Stimulated activated CD8-positive, alpha-beta memory T cell treated with anti-CD3 and anti-CD28 coated beads, Interleukin-12 subunit alpha, Interleukin-12 subunit beta, amount 100 ng/mL, for 4 hours (primary cell): ENCODE measurements at places on chromosomes 6 and 20.

DNA sequence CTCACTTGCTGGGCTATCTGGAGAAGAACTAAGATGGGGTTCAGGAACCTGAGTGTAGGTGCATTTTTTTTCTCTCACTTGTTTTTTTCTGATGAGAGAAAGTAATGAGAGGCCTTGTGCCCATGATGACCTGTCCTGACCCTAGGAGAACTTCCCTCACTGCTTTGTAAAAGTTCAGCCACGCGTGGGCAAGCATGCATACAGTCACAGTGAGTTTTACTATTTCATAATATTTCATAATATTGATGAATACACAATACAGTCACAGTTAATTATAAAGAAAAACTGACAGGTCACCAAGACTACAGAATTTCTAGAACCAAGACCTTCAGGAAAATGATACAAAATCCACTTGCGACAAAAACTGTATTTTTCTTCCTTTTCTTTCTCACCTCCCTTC lies 111.8 kb downstream of the MAP7 start:
- DNase-seq, result no peak

- no peak for DNase-seq
These were observed 302.4 kb upstream of the POU3F2 start for GRCh38 chr6:98532004-98532403.

- DNase-seq, result no peak
These were observed 8.3 kb downstream of the KIF3B start for GRCh38 chr20:32285621-32286371.

GRCh38 chr6:122663981-122664380 lies 53.8 kb downstream of the PKIB start:
- no peak for DNase-seq

GRCh38 chr6:141309295-141309694 lies 823.4 kb upstream of the GJE1 start:
- no peak for DNase-seq

- no peak for DNase-seq
These were observed 40.9 kb downstream of the LY86 start for GRCh38 chr6:6629402-6629801.

DNA sequence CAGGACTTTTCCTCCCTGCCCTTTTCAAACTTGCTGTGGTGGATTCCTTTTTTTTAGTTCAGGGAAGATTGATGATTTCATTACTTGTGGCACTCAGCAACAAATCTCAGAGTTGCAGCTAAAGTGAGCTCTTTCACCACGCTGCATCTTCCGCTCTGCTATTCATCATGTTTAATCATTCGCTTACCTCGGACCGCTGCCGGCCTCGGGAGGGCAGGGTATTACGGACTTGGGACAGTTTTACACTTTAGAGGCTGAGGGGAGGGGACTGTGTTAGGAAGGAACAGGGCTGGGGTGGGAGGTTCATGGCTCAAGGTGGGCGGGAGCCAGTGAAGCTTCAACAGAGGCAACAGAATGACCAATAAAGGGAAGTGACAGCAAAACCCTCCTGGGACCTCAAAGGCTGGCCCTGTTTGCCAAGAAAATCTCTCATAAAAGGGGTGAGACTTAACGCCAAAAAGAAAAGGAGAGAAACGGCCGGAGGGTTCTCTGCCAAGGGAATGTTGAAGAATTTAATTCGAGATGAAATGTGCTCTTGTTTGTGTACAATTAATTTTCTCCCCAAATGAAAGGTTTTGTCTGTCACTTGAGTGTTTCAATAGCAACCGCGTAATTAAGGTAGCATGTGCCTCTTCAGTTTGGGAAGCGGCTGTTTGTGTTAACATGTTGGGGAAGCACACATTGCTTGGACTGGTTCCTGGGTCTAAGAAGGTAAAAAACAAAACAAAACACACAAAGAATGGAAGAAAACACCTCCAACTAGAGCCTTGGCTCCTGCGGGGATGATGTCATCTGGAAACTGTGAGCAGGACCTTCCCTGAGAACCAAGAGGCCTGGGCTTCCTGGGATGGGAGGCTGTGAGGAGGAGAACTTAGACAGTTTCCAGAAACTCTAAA lies 72.5 kb upstream of the SULF2 start:
- no peak for DNase-seq

- DNase-seq, result no peak
These were observed 734 bp downstream of the TPBG start for GRCh38 chr6:82364087-82365015.

- DNase-seq, result no peak
These were observed 140.3 kb upstream of the RUNX2 start for GRCh38 chr6:45187836-45188235.

- DNase-seq, result no peak
These were observed 45.9 kb upstream of the MC3R start for GRCh38 chr20:56202493-56203077.

GRCh38 chr6:169862892-169863525 lies 111.6 kb downstream of the ERMARD start:
- DNase-seq, result no peak

DNA sequence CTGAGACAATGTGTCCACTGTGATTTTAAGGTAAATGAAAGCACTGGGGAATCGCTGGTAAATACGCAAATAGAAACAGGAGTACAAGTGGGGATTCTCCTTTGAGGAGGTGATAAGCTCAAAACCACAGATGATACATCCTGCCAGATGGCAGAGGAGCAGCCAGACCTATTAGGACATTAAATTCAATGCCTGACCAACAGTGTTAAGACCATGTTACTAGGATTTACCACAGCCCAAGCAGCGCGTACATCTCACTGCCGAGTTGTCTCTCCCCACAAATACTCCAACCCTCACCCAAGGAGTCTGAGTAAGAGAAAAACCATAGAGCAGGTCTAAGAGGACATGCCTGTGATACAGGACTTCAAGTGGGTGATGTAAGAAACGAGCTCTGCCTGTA lies 68.9 kb upstream of the TULP1 start:
- DNase-seq, result no peak

GRCh38 chr6:29764422-29765196 lies 41.4 kb downstream of the HLA-F start:
- DNase-seq, result no peak

DNA sequence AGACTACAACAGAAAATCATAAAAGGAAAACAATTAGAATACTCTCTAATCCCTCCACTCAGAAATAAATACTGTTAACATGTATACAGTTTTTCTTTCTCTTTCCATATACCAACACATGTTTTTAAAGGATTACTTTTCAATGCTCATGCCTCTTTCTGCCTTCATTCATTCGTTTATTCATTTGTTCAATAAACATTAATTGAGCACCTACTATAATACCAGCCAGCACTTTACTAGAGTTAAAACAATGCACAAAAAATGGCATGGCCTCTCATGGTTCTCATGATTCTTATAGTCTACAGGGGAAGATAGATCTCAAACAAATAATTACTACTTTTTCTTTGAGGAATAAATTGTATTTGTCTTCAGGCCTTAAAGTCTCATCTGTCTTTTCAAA lies 70.3 kb upstream of the RIPOR2 start:
- DNase-seq, result no peak

GRCh38 chr6:100620085-100620840 lies 155.5 kb upstream of the SIM1 start:
- DNase-seq, result no peak

GRCh38 chr20:57087102-57087501 lies 179.3 kb downstream of the BMP7 start:
- no peak for DNase-seq

DNA sequence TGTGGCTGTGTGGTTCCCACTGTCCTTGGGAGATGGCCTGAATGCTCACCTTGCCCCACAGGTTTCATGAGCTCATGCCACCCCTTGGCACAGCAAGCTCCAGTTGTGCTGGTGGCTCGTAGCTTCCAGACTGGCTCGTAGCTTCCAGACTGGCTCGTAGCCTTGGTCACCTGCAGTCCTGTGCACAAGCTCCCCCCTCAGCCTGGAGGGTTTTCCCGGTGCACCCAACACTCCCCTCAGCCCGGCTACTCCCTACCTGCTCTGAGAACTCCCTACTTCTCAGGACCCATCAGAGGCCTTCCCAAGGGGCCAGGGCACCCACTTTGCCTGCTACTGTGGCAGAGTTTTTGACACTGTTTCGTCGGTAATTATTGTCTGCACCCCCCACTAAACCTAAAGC lies 285.6 kb downstream of the TAF4 start:
- DNase-seq, result no peak
